Skin of body (tissue), 3 donors: ENCODE measurements at places on chromosomes 2 and 18. TPM values are rescaled to one million over a fixed set of nuclear protein-coding genes. Genes with fewer than 3 reads are reported as not detected.

Gene CIB4
- not detected for total RNA-seq

- DNase-seq, result no peak
Observed at GRCh38 chr18:42486271-42486670, 531.2 kb downstream of the PIK3C3 start.

DNA sequence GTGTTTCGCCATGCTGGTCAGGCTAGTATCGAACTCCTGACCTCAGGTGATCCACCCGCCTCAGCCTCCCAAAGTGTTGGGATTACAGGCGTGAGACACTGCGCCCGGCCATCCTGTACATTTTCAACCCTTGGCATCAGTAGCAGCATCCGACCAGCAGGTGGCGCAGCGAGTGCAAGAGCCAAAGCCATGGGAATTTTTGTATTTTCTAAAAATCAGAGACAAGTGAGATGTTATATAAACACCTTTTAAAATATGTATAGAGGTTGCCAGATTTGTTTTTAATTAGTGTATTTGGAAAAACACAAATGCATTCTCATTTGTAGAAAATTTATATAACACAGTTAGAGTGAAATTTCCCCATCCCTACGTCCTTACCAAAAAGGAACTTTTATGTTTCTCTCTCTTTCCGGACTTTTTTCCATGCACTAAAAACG is 36.8 kb downstream of the MOGAT1 start:
- DNase-seq, result peak; percentile 48

GRCh38 chr2:52805901-52806410 is 961.6 kb upstream of the CHAC2 start:
- DNase-seq, result no peak

Gene NOSTRIN
- 9.4 TPM for total RNA-seq

DNA sequence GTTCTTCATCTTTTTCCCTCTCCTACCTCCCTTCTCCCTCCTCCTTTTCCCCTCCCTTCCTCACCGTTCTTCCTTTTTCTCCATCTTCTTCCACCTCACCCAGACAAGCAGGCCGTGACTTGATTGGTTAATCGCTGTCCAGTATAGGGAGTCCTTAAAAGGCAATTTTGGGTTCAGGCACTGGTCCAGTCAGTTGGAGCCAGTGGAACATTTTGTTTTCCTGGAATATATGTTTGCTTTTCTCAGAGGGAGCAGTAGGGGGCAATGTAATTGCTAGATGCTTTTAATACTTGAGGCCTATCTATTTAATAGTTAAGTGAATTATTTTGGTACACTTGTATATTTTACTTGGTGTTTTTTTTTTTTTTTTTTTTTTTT is 15.0 kb downstream of the ELAC1 start:
- no peak for DNase-seq

DNA sequence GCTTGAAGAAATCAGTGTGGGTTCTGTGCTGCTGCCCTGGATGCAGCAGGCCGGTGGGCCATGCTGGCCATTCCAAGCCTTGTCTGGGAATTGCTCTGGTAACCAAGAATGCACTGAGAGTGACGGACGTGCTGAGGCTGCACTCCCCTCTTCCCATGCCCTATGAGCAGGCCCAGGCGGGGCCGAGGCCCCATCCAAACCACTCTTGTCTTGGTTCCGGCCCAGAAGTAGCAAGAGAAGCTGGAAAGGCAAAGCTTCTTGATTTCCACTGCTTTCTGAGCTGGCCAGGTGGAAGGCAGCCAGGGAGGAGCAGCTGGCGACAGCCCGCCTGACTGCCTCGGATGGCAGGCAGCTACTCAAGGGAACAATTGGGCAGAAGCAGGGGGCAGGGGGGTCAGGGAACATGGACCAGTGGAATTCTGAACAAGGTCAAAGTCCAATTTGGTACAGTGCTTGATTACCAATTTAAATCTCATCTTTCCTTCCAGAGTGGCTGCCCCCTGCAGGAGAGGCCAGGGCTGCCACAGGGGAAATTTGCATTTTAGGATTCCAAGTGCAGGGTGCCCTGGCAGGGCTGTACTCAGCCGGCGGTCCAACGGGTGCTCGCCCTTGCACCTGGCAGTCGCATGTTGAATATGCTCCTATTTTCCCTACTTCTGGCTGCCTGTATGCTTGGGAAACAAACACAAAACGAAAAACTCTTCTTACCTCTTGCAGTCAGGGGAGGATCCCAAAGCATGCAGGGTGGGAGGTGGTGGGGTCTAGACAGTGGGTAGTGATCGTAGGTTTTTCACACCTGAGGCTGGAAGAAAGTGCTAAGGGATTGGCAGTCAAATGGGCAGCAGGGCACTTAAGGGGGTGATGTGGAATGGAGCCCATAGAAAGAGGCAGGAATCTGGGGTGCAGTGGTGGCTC is 67.3 kb downstream of the LIPG start:
- no peak for DNase-seq

DNA sequence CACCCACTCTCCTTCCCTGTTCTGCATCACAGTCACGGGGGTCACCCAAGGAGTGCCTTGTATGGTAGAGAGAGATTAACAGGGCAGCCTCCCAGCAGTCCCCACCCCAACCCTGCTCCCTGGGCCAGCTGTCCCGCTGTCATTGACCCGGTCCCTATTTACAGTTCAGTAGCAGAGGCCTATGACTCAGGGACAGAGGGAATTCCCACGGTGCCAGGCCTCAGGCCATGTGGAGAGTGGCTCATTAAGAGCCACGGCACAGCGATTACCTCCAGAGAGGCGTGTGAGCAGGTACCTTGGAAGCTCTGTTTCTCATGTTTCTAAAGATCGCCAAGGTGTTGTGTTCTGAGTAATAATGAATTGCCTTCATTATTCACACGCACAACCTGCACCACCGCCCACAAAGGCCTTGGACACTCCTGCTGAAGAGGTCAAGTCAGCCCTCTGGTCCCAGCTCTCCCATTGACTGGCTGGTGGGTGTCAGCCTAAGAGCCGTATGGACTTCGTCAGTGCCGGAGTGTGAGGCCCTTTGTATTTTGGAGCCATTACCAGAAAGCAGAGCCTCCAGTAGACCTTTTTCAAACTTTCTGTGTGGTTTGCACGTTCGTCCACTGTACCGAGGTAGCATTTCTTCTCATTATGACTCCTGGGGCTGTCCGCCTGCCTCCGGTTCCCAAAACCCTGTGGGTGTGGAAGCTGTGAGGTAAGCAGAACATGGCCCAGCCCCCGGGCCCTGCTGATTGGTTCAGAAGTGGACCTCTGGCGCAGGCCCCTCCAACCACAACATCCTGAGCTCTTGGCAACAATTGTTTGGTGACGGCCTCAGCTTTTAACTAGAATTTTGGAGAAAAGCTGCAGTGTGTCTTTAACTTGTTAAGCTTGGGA is 47.0 kb downstream of the SERTAD2 start:
- DNase-seq, result peak; percentile 59

GRCh38 chr2:172554352-172555271 is 1.3 kb upstream of the PDK1 start:
- DNase-seq, result no peak

DNA sequence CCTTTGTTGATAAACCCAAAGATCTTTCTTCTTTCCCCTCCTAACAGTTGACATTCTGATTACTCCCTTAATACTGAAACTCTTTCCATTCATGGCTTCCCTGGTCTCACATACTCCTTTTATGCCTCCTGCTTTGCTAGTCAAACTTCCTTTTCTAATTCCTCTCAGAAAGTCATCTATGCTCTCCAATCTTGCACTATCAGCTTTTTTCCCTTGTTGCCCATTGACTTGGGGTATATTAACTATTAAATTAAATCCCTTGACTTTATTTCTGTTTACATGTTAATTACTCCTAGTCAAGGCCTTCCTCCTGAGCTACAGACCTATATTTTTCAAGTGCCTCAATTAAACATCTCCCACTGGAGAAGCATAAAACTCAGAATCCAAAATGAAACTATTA is 3.6 kb upstream of the COL5A2 start:
- DNase-seq, result no peak

- DNase-seq, result no peak
Observed at GRCh38 chr2:84713441-84713840, 167.4 kb downstream of the TRABD2A start.

Gene DSEL
- 21.0 TPM for total RNA-seq

GRCh38 chr2:80621656-80622055 is 317.1 kb upstream of the LRRTM1 start:
- DNase-seq, result no peak

Gene SP5
- 1.8 TPM for total RNA-seq

DNA sequence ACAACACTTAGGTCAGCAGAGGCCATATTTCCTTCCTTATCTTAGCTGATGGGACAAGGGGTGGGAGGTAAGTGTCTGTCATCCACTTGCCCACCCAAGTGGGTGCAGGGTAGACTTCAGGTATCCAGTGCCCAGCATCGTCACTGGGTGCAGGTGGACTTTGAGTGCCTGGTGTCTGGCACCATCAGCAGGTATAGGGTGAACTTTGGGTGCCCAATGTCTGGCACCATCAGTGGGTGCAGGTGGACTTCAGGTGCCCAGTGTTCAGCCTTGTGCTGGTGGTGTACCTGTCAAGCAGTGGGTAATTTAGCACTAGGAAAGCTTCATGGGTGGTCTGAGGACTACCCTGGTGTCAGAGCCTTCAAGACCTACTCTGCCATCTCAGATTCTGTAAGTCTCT is 175.6 kb downstream of the SEPTIN10 start:
- DNase-seq, result no peak

DNA sequence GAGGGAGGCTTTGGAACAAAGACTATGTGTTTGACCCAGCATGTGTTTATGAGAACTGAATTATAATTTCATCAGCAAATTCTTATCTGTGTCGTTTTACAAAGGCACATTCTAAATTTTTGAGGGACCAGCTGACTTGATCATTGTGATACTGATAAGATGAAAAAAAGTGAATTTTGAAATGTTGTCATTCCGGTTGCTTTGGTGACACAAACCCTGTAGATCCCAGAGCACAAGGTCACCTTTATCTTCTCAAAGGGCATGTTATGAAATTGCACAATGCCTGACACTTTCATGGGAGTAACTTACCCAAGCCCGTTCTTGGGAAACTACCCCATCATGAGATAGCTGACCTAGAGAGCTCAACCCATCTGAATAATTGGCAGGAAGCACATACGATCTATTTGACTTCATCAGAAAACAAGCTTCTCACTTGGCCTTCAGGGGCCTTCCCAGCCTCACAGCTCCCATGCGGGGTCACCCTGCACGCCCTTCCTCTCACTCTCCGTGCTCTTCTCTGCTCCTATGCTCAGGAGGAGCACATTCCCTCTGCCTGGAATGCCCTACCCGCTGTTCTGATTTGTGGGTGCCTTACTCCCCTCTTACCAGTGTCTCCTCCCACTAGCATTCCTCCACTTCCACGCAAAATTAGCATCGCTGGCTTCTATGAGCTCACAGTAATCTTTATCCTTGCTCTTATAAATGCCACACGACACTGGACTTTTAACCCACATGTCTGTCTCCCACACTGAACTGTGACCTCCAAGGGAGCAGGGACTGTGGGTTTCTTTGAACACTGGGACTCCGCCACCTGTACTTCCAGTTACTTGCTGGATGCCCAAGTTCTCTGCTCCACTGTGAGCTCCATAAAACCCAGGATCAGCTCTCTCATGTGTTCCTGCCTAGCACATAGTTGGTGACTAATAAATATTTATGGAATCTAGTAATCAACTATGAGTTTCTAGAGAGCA is 555.8 kb upstream of the ID2 start:
- no peak for DNase-seq

GRCh38 chr2:24818721-24819167 is 25.5 kb downstream of the CENPO start:
- no peak for DNase-seq

Gene AMER3
- under 0.01 TPM for total RNA-seq

Gene DNAJC5G
- total RNA-seq, result not detected

Gene TUBA4A
- 35.7 TPM for total RNA-seq

Gene KCNG2
- 0.49 TPM for total RNA-seq

DNA sequence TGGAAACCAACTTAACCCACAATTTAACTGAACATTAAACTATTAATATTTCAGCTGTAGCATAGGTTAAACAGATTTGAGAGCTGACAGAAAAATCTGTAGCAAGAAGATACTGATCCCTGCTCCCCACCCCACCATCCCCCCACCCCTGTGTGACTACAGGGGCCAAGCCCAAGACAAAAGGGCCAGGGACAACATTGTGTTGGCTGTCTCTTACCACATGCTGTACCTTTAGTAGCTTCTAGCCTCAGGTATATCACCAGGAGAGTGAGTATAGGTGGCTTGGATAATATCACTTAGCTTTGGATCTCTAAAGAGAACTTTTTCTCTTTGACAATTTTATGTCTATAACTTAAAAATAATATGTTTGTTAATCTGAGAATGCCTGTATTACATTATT is 140.7 kb downstream of the AGPS start:
- no peak for DNase-seq

- DNase-seq, result no peak
Observed at GRCh38 chr2:150357770-150358467, 129.5 kb downstream of the RND3 start.

DNA sequence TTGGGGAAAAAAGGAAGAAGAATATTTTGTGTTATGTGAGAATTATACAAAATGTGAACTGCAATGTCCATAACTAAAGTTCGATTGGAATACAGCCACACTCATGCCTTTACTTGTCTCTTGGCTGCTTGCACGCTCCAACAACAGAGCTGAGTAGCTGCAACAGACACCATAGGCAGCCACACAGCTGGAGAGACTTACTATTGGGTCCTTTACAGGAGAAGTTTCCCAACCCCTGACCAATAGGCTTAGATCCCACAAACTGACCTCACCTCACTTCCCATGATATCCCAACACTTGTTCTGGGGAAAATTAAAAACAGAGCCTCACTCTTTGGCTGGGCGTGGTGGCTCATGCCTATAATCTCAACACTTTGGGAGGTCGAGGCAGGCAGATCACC is 213.8 kb downstream of the SH3BP4 start:
- no peak for DNase-seq

- no peak for DNase-seq
Observed at GRCh38 chr2:124178719-124179118, 153.6 kb downstream of the CNTNAP5 start.

GRCh38 chr2:221309892-221310583 is 262.1 kb downstream of the EPHA4 start:
- DNase-seq, result no peak

- DNase-seq, result no peak
Observed at GRCh38 chr2:102412199-102412598, 10.8 kb upstream of the IL18RAP start.

Gene FSHR
- total RNA-seq, result not detected
